ENCODE measurements at places on chromosomes 5 and 9.

- no peak for DNase-seq
Observed at GRCh38 chr5:6505783-6506557, 57.3 kb downstream of the UBE2QL1 start.

DNA sequence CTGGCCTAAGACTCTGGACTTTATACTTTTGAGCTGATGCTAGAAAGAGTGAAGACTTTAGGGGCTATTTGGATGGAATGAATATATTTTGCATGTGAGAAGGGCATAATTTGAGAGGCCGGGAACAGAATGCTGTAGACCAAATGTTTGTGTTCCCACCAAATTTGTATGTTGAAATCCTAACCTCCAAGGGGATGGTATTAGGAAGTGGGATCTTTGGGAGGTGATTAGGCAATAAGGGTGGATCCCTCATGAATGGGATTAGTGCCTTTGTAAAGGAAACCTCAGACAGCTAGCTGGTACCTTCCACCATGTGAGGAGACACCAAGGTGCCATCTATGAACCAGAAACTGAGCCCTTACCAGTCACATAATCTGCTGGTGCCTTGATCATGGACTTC lies 165.1 kb upstream of the S1PR3 start:
- no peak for DNase-seq

DNA sequence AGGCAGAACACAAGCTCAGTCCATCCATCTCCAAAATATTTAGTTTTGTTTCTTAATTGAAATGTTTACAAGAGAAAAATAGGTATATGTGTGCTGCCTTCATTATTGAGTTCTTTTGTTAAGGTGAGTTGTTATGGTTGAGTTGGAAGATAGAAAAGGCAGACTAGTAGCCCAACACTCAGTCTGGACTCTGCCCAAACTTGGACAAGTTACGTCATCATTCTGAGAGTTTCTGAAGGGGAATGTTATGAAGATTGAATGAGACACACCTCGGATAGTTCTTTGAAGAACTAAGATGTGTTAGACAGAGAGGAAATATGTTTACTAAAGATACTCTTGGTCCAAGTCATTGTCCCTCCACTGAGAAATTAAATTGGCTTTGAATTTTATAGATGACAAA lies 245.5 kb downstream of the KCTD16 start:
- no peak for DNase-seq

GRCh38 chr5:161230221-161230620 lies 316.3 kb downstream of the GABRB2 start:
- DNase-seq, result peak; percentile 24

DNA sequence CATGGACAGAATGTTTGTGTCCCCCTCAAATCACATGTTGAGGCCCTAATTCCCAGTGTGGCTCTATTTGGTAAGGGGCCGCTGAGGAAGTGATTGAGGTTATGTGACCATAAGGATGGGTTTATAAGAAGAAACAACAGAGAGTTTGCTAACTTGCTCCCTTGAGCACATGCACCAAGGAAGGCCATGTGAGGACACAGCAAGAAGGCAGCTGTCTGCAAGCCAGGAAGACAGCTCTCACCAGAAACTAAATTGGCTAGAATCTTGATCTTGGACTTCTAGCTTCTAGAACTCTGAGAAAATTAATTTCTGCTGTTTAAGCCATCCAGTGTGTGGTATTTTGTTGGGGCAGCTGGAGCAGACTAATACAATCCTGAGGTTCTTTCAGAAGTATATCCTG lies 35.2 kb upstream of the CDC42SE2 start:
- no peak for DNase-seq

GRCh38 chr5:154995679-154996078 lies 17.9 kb upstream of the KIF4B start:
- DNase-seq, result no peak

GRCh38 chr5:178340637-178341036 lies 108.0 kb upstream of the PHYKPL start:
- no peak for DNase-seq

DNA sequence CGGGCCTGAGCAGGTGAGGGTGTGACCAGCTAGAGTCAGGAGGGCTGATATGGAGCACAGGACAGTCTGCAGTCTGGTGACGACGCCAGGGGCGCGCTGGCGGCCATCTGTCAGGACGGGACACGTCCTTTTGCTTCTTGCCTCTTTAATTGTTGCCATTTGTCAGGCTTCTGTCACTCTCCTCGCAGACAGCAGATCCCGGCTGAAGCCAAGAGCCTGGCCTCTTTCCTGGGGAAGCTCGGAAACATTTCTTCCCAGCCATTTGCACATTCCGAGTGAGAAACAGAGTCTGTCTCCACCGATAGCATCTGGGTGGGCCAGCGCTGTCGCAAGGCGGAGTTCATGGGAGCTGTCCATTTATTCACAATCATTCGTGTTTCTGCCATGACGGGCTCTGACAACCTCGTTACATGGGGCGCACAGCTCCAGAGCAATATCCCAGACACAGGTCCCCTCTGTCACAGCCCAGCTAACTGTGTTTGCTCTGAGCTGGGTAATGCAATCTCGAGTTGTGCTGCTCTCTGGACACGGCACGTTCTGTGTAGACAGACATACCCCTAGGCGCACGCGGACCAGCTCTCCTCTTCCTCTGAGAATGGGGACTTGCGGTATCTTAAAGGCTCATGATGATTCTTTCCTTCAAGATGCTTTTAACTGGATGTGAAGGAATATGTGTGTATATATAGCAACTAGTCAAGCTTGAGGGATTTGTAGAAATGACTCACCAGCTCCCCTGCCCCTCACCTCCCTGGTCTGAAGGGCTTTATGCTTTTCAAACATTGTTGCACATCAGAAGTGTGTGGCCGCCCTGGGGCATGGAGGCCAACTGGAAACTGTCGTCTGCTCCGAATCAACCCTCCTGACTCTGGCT lies 105.3 kb upstream of the FCN2 start:
- DNase-seq, result no peak

- no peak for DNase-seq
Observed at GRCh38 chr5:33420946-33421345, 19.8 kb upstream of the TARS1 start.

GRCh38 chr9:99162759-99163364 lies 57.9 kb downstream of the TGFBR1 start:
- DNase-seq, result peak; percentile 46

DNA sequence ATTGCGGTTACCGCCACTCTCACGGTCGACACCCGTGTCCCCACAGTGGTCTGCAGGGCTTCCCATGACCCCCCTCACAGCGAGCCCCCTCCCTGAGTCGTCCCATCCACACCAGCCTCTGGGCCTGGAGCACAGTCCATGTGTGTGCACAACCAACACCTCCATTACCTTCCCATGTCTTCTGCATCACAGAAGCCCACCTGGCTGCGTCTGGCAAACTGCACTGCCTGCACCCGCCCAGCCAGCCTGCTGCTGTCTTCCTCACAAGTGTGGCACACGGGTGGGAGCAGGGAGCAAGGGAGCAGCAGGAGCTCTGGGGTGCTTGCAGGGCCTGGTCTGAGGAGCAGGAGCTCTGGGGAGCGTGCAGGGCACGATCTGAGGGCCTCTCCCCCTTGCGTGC lies 415.3 kb upstream of the IRX4 start:
- no peak for DNase-seq

GRCh38 chr5:116145416-116145815 lies 60.6 kb downstream of the COMMD10 start:
- no peak for DNase-seq

DNA sequence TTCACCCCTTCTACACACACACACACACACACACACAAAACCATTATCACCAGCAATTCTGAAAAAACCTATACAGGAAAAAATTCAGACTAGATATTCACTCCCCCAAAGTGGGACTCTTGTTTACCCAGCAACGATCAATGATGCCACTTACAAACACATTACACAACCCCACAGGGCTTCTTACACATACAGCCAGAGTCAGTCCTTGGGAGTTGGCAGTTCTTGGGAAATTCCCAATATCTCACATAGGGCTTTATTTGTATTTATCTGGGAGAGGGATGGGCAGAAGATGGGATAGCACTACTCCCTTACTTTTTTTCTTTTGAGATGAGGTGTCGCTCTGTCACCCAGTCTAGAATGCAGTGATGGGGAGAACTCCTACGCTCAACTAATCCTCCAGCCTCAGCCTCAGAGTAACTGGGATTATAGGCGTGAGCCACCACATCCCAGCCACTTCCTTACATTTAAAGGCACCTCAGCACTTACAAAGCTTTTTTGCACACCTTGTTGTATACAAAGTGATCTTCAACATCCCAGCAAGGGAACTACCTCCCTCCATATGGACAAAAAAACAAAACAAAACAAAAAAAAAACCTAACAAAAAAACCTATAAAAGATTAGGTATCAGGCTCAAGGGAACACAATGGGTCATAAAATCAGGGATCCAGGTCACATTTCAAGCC lies 168.4 kb downstream of the TSSK1B start:
- DNase-seq, result no peak

- no peak for DNase-seq
Observed at GRCh38 chr9:120980951-120981350, 54.4 kb upstream of the TRAF1 start.

- no peak for DNase-seq
Observed at GRCh38 chr9:98175028-98175569, 17.3 kb downstream of the CORO2A start.

- DNase-seq, result peak; percentile 13
Observed at GRCh38 chr9:105157171-105157583, 87.3 kb upstream of the SLC44A1 start.

DNA sequence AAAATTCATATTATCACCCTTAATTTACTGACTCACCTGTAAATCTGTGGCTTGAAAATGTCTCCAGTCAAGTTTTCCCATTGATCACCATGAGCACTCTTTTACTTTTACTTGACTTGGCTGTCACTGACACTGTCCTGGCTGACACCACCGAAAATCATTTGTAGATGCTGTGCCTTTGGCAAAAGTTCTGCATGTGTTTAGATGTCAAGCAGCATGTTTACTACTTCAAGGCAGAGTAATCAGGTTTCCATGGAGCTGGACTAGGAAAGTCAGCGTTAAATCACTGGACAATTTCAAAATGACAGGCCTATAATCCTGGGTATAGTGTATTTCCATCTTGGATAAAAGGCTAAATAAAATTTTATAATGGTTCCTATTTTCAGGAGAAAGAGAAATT lies 1530.6 kb upstream of the CDH6 start:
- no peak for DNase-seq

DNA sequence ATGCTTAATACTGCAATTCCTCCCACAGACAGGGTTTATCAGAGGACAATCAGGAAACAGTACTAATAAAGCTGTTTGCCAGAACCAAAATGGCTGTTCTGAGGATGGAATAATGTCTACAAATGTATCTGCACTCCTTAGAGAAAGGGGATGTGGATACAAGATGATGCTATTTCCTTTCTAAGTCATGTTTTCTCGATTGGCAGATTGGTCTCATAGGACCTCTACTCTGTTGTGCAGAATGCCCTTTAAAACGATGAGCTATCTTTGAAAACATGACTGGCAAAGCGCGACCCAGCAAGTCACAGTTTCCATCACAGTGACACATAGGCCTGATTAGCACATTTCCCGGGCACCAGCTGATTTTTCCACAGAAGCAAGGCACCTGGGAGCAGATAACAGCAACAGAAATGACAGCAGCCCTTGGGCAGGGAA lies 54.0 kb downstream of the AOPEP start:
- DNase-seq, result no peak

GRCh38 chr5:134837530-134838181 lies 8.1 kb upstream of the C5orf24 start:
- DNase-seq, result no peak

DNA sequence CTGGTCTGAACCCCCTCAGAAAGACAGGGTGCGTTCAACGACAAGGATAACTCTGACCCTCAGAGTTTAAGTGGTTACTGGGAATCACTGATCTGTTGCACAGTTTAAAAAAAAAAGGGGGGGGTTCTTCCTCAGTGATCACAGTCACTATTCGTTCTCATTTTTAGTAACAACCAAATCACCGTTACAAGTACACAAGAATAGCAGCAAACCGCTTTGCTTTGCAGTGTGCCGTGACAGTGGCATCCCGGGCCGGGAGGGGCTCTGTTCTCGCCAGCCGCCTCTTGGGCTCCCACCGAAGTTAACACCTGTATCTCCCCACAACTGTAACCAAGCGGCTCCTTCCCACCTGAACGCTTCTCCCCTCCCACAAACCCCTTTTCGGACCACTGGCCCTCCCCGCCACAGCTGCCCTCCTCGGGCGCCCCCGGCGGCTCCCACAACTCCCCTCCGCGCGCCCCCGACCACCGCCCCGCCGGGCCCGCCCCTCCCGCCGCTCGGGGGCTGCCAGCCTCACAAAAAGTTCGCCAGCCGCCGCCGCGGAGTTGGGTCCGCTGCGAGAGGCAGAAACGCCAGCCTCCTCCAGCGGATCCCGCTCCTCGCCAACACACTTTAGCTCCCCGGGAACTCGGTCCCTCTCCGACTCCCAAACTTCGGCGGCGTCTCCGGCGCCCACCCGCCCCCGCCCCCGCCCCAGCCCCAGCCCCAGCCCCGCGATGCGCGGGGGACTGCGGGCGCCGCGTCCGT lies 1.2 kb downstream of the SSBP2 start:
- no peak for DNase-seq

DNA sequence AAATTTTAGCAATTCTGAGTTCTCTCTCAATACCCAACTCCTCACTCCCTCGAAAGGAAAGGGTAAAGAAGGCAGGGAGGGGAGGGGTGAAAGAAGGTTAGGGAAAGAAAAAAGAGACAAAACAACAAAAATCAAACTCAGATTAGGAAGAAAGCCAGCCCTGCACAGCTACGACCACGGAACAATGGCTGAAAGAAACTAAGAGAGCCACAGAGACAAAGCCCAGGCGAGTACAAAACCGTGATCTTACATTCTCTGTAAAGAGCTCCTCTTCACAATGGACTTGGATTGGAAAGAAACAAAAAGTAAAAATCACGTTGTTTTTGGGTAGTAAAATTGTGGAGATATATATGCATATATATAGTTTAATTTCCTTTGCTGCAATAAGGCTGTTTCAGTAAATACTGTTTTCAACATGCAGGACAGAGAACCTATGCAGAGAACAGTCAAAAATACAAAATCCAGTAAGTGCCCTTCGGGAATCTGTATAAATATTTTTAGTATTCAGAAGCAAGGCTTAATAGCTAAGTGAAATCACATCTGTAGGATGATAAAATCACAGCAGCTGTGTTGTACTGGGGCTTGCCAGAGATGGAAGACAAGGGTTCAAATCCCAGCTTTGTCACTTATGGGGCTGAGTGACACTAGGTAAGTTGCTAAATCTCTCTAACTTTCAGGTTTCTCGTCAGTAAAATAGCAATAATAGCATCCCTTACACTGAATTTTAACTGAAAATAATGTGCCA lies 16.9 kb downstream of the PSMB7 start:
- DNase-seq, result no peak

DNA sequence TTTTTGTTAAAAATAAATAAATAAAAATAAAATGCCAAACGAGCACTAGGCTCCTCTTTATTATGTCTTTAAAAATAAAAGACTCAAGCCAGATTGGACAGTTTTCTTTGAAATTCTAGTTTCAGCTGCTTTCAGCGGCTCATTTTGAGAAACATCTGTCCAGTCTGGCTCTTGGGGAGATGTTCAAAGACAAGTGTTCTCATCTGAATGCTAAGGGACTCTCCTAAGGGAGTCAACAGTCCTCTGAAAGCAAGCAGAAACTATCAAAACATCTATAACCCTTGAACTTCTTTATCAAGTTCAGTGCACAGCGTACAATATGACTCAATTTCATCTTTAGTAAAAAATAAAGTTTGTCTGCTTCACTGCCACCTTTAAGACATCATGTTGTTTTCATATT lies 886.2 kb upstream of the DMAC1 start:
- DNase-seq, result no peak

GRCh38 chr9:124878518-124878917 lies 16.6 kb downstream of the ARPC5L start:
- no peak for DNase-seq

Measured in NCI-H1694 (cell line).